ENCODE measurements at places on chromosomes 7 and 10.

- no peak for DNase-seq
Observed at GRCh38 chr10:63929831-63930467, 408.7 kb downstream of the REEP3 start.

- peak; percentile 38 for DNase-seq
Observed at GRCh38 chr10:70169649-70170364, 507 bp downstream of the SAR1A start.

DNA sequence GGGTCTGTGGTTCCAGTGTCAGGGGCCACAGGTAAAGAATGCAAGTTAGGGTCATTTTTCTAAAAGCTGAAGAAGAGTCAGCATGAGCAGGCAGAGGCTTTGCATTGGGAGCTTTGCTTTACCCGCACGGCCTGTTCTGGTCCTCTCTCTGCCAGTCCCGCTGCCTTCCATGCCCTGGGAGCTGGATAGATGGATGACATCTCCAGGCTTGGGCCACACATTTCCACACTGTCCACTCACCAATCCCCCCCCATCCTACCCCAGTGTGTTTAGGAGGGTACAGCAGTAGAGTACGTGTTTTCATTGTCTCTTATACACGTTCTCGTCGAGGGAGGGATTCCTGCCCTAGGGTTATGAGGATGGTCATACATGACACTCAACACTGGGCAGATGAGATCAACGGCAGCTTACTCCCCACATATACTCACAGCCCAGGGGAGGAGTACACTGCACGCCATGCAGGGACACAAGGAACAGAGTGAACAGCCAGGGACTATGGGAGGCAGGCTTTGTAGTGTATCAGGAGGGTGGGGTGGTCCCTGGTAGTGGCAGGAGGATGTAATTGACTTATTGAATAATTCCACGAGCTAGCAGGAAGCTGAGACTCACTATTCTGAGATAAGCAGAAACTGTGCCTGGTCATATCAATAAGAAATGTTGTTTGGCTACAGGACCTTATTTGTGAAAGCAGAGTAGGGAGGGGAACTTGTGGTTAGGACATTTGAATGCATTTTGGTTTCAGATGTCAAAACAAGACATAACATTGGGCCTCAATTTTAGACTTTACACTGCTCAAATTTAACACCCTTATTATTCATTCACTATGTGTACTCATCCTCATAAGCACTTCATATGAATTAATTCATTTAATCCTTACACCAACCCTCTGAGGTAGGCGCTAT, 36.6 kb downstream of the PLPP4 start:
- no peak for DNase-seq

DNA sequence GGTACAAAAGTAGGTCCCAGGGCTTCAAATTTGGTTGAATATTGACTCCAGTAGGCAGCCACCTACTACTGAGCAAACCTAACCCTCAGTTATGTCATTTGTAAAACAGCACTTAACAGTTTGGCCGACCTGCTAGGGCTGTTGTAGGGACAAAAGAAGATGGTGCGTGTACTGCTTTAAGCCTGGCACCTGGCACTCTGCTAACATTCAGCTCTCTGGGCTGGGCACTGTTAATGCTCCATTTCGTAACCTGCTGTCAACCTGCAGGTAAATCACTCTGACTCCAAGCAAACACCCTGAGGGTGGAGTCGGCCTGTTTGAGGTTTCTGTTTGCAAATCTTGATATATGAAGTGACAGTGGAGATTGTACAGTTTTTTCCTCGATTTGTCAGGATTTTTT, 7.2 kb downstream of the ZKSCAN1 start:
- no peak for DNase-seq

DNA sequence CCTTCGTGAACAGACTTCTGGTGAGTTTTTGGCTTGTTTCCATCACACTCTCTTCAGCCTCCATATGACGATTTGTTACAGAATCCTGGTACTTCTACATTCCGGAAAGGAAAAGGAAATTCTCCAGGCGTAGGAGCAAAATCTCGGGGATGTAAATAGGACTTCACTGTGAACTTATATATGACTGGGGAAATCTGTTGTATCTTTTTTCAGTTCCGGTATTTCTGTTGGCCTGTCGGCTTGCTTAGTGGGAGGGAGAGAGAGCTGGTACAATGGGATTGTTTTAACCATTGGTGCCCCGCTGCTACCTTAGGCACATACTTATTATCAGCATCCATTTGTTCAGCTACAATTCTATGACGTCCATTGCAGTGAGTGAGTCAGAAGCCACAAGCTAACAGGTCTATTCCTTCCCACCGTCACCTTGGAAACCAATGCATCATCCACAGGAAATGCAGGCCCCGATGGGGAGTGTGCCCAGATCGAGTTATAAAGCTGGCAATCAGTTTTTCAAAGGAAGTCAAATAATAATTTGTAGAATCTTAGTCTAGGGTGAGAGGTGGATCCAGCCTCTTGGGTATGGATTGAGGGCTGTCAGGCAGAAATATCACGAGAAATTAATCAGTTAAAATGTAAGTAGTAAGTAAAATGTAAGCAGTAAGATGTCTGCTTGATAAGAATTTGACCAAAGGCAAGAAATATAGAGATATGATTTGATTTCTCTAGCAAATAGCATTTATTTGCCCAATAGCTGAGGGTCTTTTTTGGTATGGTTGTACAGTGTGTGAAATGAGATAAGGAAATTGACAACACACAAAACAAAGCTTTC, 92.0 kb upstream of the MKLN1 start:
- DNase-seq, result peak; percentile 69

- no peak for DNase-seq
Observed at GRCh38 chr10:26524161-26524896, 86.2 kb downstream of the APBB1IP start.

- DNase-seq, result no peak
Observed at GRCh38 chr10:102994531-102995295, 76.6 kb downstream of the CNNM2 start.
